ENCODE measurements at places on chromosomes 7 and 10.

- no peak for DNase-seq
These were observed 68.5 kb downstream of the MICU1 start for GRCh38 chr10:72557362-72557761.

DNA sequence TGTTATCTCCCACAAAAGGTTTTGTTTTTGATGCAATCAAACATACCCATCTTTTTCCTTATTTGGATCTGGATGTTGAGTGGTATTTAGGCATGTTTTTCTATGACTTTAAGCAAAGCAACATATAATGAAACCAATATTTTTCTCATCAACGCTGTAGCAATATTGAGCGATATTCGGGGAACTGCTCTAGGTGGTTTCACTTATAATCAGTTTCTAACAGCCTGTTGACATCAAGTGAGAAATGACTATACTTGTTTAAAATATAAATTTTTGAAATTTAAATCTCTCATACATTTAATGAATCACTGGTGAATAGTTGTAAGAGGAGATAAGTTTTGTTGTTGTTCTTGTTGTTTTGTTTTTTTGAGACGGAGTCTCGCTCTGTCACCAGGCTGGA is 52.8 kb upstream of the CCAR1 start:
- DNase-seq = no peak

GRCh38 chr7:149662591-149663095 is 110.7 kb downstream of the ZNF467 start:
- DNase-seq = no peak

- DNase-seq = no peak
These were observed 139.6 kb downstream of the ZMYND11 start for GRCh38 chr10:274866-275265.

- DNase-seq = no peak
These were observed 554 bp downstream of the CSGALNACT2 start for GRCh38 chr10:43138757-43139241.

DNA sequence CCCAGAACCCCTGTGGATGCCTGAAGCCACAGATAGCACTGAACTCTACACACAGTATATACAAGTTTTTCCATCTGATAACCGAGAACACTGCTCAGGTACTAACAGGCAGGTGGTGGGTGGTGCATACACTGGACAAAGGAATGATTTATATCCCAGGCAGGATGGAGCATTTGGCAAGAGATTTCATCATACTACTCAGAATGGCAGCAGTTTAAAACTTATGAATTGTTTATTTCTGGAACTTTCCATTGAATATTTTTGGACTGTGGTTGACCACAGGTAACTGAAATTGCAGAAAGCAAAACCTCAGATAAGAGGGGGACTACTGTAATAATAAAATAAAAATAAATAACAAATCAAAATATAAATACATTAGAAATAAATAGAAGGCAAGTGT is 10.9 kb upstream of the KCNMA1 start:
- DNase-seq = no peak

GRCh38 chr10:116753759-116754158 is 11.4 kb upstream of the HSPA12A start:
- peak; percentile 73 for DNase-seq
